ENCODE measurements at places on chromosomes 11 and 22.

GRCh38 chr11:124987096-124987495, 33.1 kb downstream of the CCDC15 start:
- peak; percentile 12 for DNase-seq

GRCh38 chr11:131533998-131534397, 163.6 kb downstream of the NTM start:
- no peak for DNase-seq

DNA sequence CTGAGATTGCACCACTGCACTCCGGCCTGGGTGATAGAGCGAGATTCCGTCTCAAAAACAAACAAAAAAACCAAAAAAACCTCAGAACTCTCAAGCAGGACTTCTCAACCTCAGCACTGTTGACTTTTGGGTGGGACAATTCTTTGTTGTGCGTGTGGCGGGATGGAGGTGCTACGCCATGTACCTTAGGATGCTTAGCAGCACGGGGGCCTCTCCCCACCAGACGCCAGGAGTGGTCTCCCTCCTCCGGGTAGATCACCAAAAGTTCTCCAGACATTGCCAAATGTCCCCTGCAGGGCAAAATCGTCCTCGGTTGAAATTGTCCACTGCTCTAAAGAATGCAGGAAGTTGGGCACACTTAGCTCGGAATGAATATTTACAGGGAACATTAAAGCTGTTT, 26.9 kb upstream of the ATXN10 start:
- DNase-seq = no peak

GRCh38 chr11:113960702-113961330, 14.1 kb upstream of the HTR3A start:
- DNase-seq = no peak

DNA sequence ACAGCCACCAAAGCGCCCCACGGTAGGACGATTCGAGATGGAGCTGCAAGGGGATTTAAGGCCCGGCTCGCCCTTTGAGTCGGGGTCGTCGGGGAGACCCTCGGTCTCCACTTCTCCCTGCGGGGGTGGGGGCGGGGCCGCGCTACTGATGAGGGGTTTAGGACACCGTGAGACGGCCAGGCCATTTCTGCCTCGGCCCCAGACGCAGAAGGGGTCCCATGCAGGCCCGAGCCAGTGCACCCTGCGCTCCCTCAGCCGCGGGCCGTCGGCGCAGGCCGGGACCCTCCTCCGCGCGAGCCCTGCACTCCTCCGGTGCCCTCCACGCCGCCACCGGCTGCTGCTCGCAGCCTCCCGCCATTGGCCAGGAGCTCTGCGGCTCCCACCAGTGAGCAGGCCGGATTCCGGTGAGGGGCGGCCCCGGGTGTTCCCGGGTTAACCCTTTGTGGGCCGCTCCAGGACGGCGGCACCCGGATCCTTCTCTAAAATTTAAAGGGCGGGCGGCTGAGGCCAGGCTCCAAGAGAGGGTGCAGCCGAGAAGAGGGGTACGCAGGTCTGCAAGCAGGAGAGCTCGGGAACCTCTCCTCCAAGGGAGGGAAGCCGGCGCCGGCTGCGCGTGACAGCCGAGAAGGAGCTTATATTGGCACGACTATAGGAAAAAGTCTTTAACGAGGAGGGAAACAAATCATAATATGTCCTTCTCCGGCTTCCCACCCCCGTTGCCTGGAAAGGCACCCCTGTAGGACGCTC, 18.0 kb downstream of the CREB3L1 start:
- peak; percentile 93 for DNase-seq

- peak; percentile 91 for DNase-seq
These were observed 384.5 kb downstream of the AASDHPPT start for GRCh38 chr11:106461839-106462545.

DNA sequence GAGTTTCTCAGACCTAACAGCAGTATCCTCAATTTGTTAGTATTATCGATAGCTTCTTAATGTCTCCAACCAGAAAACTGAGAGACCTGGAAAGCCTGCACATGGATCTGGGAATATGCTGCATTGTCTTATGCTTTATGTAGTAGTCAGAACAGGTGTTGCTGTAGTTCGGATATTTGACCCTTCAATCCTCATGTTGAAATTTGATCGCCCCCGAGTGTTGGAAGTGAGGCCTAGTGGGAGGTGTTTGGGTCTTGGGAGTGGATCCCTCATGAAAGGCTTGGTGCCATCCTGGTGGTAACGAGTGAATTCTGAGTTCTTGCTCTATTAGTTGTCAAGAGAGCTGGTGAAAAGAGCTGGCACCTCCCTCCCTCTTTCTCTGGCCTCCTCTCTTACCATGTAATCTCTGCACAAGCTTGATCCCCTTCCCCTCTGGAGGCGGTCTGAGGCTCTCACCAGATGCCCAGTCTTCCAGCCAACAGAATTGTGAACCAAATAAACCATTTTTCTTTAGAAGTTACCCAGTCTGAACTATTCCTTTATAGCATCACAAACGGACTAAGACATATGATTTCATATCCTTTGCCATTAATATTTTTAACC, 227.1 kb downstream of the DDX10 start:
- no peak for DNase-seq

GRCh38 chr11:123624974-123625373, 29.4 kb downstream of the SCN3B start:
- DNase-seq = no peak

GRCh38 chr22:47282366-47282765, 519.9 kb downstream of the TBC1D22A start:
- DNase-seq = no peak
